RWPE1 (cell line): ENCODE measurements at places on chromosomes 11 and 22.

GRCh38 chr11:44145011-44145775 lies 49.7 kb downstream of the EXT2 start:
- DNase-seq = no peak

GRCh38 chr22:16824716-16825687 lies at the start of gene XKR3:
XKR3 (minus strand) TSS chr22:16825411; CDS start chr22:16808073, 17,338 bp downstream.
- peak; percentile 5 for DNase-seq

GRCh38 chr11:12693479-12694182 lies 19.4 kb downstream of the TEAD1 start:
- DNase-seq = peak; percentile 84

GRCh38 chr11:46640036-46640788 lies 22.9 kb downstream of the ATG13 start:
- DNase-seq = no peak

- peak; percentile 56 for DNase-seq
Measured at GRCh38 chr11:36254713-36255112, 34.5 kb downstream of the COMMD9 start.
